ENCODE measurements at places on chromosomes 13 and 19.

GRCh38 chr19:33456845-33457220 is 64.8 kb downstream of the PEPD start:
- DNase-seq = no peak

GRCh38 chr19:8210421-8211101 is 1.4 kb downstream of the CERS4 start:
- DNase-seq = no peak

GRCh38 chr19:31286491-31286890 is 62.7 kb downstream of the TSHZ3 start:
- DNase-seq = no peak

DNA sequence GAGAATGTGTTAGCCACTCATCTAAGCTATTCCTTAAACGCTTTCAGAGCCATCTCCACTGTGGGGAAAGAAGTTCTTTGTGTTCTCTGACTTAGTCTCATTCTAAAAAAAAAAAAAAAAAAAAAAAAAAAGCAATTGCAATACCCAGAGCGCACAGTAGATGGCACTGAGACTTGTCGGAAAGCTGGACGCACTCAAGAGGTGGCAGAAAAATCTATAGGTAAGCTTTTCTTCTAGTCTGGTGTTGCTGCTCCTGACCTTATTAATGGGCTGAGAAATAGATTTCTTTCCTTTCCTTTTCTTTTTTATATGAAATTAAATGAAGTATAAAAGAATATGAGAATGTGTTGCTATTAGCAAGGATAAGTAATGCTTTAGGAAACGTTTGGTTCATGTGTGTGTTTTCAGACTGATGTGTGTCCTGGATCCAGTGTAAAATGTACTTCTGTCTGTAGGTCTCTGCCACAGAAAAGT is 4.7 kb upstream of the GJB2 start:
- DNase-seq = no peak
